ENCODE measurements at places on chromosomes 3 and 15.

DNA sequence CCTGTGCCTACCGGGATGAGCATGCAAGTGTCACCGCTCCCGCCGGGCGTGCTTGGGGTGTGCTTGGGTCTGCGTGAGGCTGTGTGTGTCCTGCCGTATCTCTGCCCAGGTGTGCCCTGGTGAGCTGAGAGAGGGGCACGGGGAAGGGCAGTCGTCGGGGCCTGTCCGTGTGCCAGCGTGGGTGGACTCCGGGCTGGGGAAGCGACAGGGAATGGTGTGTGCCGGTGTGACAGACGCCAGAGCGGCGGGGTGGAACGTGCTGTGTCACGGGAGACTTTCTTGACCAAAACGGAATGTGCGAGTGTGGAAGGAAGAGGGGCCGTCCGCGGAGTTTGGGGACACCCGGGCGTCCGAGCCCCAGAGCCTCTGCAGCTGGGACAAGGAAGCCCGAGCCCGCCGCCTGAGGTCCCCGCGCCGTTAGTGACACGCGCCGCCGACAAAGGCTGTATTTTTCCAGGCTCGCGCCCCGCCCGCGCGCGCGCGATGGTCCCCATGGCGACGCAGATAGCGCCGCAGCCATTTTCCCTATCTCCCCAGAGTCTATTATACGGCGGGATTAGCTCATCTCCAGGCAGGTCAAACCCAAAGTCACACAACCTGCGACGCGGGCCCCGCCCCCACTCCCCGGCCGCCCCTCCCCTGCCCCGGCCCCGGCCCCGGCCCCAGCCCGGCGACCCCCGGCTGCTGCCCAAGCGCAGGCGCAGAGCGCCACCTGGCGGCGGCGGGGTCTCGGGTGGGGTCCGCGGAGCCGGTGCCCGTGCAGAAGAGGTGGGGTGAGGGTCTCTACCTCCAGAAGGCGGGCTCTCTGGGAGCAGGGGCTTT is 4.5 kb upstream of the GATA2 start:
- H3K4me1 ChIP-seq = peaks cover 5% of the 10 kb centered on the region
- peak overlapping the region; percentile 58 for H3K27ac ChIP-seq
- H3K27me3 ChIP-seq = peaks cover 53% of the 10 kb centered on the region
- peak overlapping the region; percentile 65 for H3K4me3 ChIP-seq

GRCh38 chr3:34070831-34071585 is 272.6 kb downstream of the PDCD6IP start:
- no peaks in the 10 kb centered on the region for H3K4me1 ChIP-seq
- H3K36me3 ChIP-seq = no peaks in the 10 kb centered on the region
- H3K27ac ChIP-seq = no peak overlapping the region
- H3K4me3 ChIP-seq = no peak overlapping the region
- DNase-seq = no peak
- H3K27me3 ChIP-seq = no peaks in the 10 kb centered on the region

DNA sequence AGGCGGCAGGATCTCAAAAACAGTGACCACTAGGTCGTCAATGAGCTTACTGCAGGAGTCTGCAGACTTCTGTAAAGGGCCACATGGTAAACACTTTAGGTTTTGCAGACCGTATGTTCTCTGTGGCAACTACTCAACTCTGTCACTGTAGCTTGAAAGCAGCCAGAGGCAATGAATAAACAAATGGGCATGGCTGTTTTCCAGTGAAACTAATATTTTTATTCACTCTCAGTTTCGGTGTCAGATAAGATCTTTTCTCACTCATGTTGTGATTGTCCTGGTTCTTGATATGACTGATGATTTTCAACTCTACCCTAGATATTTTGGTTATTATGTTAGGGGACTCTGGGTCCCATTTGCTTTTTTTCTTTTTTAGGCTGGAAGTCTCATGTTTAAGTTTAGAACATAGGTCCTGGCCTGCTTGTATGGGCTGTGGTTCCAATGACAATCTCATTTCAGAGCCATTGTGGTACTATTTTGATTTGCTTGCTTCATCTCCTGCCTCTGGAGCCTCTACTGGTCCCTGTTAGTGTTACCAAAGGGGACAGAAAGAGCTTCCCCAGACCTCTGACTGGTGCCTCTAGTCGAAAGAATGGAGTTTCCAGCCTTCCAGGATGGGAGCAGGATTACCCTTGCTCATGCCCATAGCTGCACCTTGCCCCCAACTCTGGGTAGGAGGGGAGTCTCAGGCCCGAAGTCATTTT is 222.0 kb downstream of the STT3B start:
- no peak for DNase-seq
- no peaks in the 10 kb centered on the region for H3K27me3 ChIP-seq
- H3K4me3 ChIP-seq = no peak overlapping the region
- peaks cover 25% of the 10 kb centered on the region for H3K4me1 ChIP-seq
- H3K36me3 ChIP-seq = no peaks in the 10 kb centered on the region

- DNase-seq = no peak
- H3K36me3 ChIP-seq = no peaks in the 10 kb centered on the region
- H3K27me3 ChIP-seq = no peaks in the 10 kb centered on the region
These were observed 301.2 kb upstream of the CDIN1 start for GRCh38 chr15:36278219-36278618.

GRCh38 chr15:51156957-51157356 is 62.3 kb upstream of the TNFAIP8L3 start:
- H3K4me3 ChIP-seq = no peak overlapping the region
- no peak overlapping the region for H3K27ac ChIP-seq
- H3K4me1 ChIP-seq = no peaks in the 10 kb centered on the region
- DNase-seq = no peak

- H3K4me1 ChIP-seq = no peaks in the 10 kb centered on the region
- H3K36me3 ChIP-seq = no peaks in the 10 kb centered on the region
- H3K27ac ChIP-seq = no peak overlapping the region
- H3K27me3 ChIP-seq = no peaks in the 10 kb centered on the region
- no peak for DNase-seq
- H3K4me3 ChIP-seq = no peak overlapping the region
These were observed 60.1 kb upstream of the ZNF148 start for GRCh38 chr3:125435231-125435630.

DNA sequence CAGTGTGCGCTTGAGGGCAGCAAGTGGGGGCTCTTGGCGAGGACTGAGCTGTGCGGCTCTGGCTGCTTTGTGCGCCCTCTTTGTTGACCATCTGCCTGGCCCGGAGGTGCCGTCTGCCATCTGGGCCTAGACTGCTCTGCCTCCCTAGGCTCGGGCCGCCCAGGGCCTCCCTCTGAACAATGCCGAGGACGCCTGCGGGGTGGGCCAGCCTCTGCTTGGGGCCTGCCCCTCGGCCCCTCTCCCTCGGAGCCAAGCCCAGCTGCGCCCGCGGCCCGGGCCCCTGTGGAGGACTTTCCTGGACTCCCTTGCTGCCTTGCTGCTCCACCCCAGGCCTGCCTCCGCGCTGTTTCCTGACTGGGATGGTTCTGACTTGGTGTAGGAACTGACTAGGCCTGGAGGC is 31.9 kb upstream of the SPSB4 start:
- no peak overlapping the region for H3K27ac ChIP-seq
- peaks cover 2% of the 10 kb centered on the region for H3K36me3 ChIP-seq
- H3K27me3 ChIP-seq = peaks cover 6% of the 10 kb centered on the region
- H3K4me3 ChIP-seq = no peak overlapping the region
- DNase-seq = no peak

DNA sequence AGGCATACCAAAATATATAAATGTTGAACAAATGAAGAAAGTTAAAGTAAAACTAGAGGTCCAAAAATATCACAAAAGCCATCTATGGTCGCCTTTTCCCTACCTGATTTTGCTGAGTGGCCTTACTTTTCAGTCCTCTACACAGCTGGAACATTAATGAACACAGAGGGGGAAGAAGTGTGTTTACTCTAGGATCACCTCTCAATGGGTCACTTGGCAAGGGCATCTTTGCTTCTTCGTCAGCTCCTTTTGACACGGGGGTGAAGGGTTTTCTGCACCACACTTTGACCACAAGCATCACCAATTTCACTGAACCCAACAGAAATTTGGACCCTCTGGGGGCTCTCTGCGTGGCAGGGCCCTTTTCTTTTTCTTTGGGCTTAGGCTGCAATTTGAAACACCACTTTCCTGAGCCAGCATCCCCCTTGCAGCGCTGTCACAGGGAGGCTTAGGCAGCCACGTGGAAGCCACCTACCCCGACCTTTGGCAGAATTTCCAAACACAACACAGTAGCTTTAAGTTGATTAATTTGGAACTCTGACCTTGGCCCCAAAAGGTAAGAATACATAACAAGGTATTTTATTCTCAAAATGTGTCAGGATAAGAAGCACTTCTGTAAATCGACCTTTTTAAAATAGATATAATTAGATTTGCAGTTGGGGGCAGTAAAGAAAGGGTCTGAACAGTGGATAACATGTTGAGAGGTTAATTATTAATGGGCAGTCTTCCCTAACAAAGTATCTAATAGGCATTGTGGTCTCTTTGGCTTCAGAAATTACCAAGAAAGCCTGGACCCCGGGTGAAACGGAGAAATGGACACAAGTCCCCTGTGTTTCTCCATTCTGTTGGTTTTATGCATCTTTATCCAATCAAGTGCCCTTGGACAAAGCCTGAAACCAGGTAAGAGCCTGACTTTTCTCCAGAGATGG is at the start of gene LIPC:
TSS of gene LIPC (plus strand) at position 771 of the 929 bp plus-strand sequence. CDS start at position 813, 42 bp downstream.
- DNase-seq = no peak
- no peaks in the 10 kb centered on the region for H3K27me3 ChIP-seq
- no peak within 1 kb of the TSS for H3K4me3 ChIP-seq
- no peaks in the 10 kb centered on the region for H3K36me3 ChIP-seq
- H3K4me1 ChIP-seq = no peaks in the 10 kb centered on the region

DNA sequence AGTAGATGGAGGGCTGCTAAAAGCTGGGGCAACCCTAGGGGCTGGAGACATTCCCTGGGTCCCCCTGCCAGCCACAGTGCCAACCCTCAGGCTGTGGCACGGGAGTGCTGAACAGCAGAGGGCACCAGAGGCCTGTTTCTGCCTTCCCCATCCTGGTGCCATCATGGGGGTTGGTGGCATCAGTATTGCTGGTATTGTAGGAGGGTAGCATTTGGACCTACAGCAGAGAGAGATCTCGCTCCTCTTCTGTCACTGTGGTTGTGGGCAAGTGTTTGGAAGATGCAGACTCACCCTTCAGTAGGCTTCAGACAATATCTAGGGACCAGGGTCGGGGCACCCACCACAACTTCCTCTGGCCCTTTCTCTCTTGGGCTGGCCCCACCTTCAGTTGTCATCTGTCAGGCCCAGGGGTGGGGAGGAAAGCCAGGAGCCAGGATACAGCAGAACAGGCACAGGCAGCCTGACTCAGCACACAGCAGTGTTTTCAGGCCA is 123.5 kb downstream of the RPLP1 start:
- peaks cover 9% of the 10 kb centered on the region for H3K27me3 ChIP-seq
- H3K27ac ChIP-seq = peak overlapping the region; percentile 50
- DNase-seq = peak; percentile 75
- peaks cover 32% of the 10 kb centered on the region for H3K4me1 ChIP-seq
- no peak overlapping the region for H3K4me3 ChIP-seq

- H3K27ac ChIP-seq = peak overlapping the region; percentile 47
- DNase-seq = peak; percentile 12
- no peaks in the 10 kb centered on the region for H3K36me3 ChIP-seq
- H3K4me1 ChIP-seq = peaks cover 16% of the 10 kb centered on the region
These were observed 542 bp downstream of the PLOD2 start for GRCh38 chr3:146160321-146160963.

GRCh38 chr3:114506591-114507300 is 212.9 kb downstream of the TIGIT start:
- H3K27ac ChIP-seq = no peak overlapping the region
- H3K4me3 ChIP-seq = no peak overlapping the region
- H3K36me3 ChIP-seq = no peaks in the 10 kb centered on the region
- peaks cover 42% of the 10 kb centered on the region for H3K4me1 ChIP-seq
- no peak for DNase-seq
- no peaks in the 10 kb centered on the region for H3K27me3 ChIP-seq

- no peak for DNase-seq
- H3K4me1 ChIP-seq = peaks cover 9% of the 10 kb centered on the region
- no peaks in the 10 kb centered on the region for H3K27me3 ChIP-seq
- no peaks in the 10 kb centered on the region for H3K36me3 ChIP-seq
- H3K4me3 ChIP-seq = no peak overlapping the region
These were observed 56.1 kb downstream of the OSTN start for GRCh38 chr3:191255156-191255555.

DNA sequence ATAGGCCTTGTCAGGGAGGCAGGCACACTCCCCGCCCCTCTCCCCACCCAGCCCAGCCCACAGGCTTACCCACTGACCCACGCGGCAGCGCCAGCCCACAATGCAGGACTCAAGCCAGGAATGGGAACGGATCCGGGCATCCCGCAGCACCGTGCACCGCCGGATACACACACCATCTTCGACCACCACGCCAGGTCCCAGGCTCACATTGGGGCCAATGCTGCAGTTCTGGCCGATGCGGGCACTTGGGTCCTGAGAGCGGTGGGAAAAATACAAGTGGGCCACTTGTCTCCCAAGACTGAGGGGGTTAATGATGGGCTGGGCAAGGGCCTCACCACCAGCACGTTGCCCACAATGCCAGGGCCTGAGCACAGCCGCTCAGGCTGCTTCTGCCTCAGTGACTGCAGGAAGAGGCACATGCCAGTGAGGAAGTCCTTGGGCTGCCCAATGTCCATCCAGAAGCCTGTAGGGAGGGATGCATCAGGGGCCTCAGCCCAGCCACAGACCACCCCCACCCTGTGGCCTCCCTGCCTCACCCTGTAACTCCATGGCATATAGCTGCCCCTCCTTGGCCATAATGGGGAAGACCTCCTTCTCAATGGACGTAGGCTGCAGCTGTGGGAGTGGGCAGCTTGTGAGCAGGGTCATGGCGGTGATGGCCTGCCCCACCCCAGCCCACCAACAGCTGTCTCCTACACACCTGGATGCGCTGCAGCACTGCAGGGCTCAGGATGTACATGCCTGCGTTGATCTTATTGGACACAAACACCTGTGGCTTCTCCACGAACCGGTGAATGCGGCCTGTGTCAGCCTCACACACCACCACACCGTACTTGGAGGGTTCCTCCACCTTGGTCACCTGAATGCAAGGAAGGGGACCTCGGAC is 1.6 kb downstream of the GMPPB start:
- DNase-seq = no peak
- peaks cover 8% of the 10 kb centered on the region for H3K36me3 ChIP-seq
- peaks cover 31% of the 10 kb centered on the region for H3K4me1 ChIP-seq
- H3K4me3 ChIP-seq = peak overlapping the region; percentile 85

DNA sequence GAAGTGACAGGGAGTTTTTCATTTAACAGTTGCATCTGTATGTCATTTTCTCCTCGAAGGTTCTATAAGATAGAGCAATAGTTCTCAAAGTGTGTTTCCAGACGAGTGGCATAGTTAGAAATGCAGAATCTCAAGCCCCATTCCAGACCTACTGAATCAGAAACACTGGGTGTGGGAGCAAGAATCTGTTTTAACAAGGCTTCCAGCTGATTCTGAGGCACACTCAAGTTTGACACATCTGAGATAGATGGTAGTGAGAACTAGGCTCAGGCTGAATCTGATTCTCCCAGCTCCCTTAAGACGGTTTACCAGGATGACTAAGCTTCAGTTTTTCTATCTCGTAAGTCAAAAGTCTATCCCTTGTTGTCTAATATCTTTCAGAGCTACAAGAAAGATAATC is 159.8 kb upstream of the NUDT16 start:
- no peaks in the 10 kb centered on the region for H3K27me3 ChIP-seq
- DNase-seq = no peak
- H3K4me1 ChIP-seq = no peaks in the 10 kb centered on the region
- no peak overlapping the region for H3K4me3 ChIP-seq
- H3K36me3 ChIP-seq = no peaks in the 10 kb centered on the region
- H3K27ac ChIP-seq = no peak overlapping the region

GRCh38 chr15:75214293-75215096 is 12.8 kb downstream of the C15orf39 start:
- H3K27ac ChIP-seq = no peak overlapping the region
- peaks cover 2% of the 10 kb centered on the region for H3K4me1 ChIP-seq
- no peak for DNase-seq
- H3K4me3 ChIP-seq = no peak overlapping the region
- H3K27me3 ChIP-seq = no peaks in the 10 kb centered on the region

- peaks cover 17% of the 10 kb centered on the region for H3K27me3 ChIP-seq
- no peak overlapping the region for H3K4me3 ChIP-seq
- peaks cover 2% of the 10 kb centered on the region for H3K4me1 ChIP-seq
- no peaks in the 10 kb centered on the region for H3K36me3 ChIP-seq
These were observed 77.8 kb upstream of the CHRNB4 start for GRCh38 chr15:78718837-78719236.

All from activated naive CD8-positive, alpha-beta T cell treated with anti-CD3 and anti-CD28 coated beads, Interleukin-2, amount 50 U/mL, for 24 hours (primary cell).